ENCODE measurements at places on chromosomes 1 and 21.

GRCh38 chr21:42782723-42783242, 96.6 kb downstream of the WDR4 start:
- no peak for DNase-seq

DNA sequence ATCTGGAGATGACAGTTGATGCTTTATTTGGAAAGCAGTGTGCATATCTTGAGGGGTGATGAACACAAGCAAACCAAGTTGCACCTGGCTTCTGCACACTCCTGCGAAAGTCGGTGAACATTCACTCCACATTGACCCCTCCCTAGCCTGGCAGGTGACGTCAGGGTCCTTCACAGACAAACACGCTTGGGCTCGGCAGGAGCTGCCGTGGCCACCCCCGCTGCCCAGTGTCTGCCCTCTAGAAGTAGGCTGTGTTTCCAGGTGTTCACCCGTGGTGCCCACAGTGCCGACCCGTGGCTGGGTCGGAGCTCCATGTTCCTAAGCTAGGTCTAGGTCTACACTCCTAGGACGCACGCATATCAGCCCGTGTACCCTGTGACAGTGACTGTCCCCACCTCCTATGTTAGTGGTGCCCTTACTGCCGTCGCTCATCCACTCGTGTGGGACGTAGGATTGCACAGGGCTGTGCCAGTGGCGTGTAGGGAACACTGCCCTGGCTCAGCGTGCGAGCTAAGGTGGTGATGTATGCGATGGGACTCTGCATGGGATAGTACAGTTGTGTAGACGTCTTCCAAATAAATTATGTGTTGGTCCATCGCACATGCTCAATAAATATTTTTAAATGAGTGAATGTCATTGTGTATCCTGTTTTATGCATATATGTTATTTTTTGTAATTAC, 29.0 kb downstream of the PRMT2 start:
- DNase-seq = no peak

DNA sequence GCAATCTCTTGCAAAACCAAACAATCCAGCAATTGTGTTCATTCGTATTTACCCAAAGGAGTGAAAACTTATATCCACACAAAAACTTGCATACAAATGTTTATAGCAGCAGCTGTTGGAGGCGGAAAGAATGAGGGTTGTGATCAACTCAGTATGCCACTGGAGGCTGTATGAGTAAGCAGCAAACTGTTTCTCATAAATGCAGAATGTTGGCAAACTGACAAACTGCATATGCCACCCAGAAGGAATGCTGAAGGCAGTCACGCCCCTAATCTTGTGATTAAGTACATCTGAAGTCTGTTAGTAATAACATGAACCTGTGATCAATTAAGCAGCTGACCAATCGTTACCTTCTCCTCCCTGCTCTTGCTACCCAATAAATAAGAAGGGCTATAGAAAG, 60.5 kb upstream of the CR2 start:
- no peak for DNase-seq

GRCh38 chr1:112515311-112516009, 6.7 kb downstream of the WNT2B start:
- DNase-seq = no peak

DNA sequence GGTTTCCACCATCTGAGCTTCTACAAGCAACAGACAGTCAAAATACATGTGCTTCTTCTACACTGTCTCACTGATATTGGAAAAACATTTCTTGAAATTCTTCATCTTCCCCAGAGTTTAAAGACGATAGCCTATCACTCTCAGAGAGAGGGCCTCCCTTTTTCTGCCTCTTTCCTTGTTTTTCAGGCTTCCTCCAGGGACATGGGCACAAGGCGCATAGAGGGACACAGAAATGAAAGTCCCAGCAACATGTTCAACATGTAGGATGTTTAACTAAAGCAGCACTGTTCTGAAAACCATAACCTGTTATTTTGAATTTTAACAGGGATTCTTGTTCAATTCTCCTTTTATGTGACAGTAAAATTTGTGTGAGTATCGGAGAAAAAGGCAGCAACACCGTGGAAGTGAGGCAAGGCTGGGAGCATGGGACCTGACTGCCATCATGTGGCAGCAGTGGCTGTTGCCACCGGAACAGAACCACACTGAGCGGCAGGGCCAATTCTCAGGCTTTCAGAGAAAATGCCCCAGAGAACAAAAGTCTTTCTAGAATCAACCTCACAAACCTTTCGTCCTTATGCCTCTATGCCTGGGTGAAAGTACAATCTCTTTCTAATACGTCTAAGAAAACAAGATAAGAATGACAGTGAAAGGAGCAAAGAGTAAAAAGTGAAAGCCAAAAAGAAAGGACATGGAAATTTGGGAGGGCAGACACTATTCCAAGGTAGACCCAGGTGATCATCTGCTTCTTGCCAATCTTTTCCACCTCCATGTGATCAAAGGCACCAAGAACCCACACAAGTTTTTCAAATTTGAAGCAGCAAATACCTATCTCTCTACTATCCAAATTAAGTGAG, 54.5 kb downstream of the PCNX2 start:
- no peak for DNase-seq

GRCh38 chr1:172973424-172973823, 77.3 kb downstream of the TNFSF18 start:
- DNase-seq = no peak

- DNase-seq = no peak
These were observed 15.4 kb upstream of the RD3 start for GRCh38 chr1:211507365-211507764.

Measured in NCI-H187 treated with DMSO at 0.1 percent for 48 hours (cell line).